SK-MEL-5 (cell line): ENCODE measurements at places on chromosomes 4 and X. TPM values are rescaled to one million over a fixed set of nuclear protein-coding genes. Genes with fewer than 3 reads are reported as not detected.

GRCh38 chr4:3044870-3045819 lies 29.2 kb downstream of the HTT-AS start:
- DNase-seq = peak; percentile 87

The UCP1 gene
- total RNA-seq = not detected in 2 replicates

GRCh38 chr4:80142394-80143306 lies 54.7 kb upstream of the PRDM8 start:
- no peak for DNase-seq

DNA sequence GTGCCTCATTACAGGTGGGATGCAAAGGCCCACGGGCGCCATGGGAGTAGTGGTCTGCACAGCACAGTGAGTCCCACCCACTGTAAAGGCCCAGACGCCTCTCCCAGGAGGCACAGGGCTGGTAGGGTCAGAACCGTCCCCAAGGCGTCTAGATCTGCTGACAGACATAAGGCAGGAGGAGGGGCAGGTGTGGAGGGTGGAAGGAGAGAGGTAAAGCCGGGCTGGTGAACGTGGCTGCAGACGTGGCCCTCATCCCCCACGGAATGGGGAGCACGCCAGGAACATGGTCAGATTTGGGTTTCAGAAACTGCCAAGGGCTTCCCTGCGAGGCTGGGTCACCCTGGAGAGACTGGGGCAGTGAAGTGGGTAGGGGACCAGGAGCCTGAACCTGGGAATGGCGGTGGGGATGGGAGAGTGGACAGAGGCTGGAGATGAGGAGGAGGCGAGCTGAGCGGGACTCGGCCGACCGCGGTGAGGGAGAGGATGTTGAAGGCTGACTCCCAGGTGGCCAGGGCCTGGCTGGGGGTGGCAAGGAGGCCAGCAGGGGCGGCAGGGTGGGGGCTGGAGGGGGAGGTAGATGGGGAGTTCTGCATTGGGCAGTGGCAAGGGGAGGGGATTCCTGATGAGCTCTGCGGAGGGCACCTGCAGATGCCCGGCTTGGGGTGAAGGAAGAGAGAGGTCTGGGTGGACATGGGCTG lies 184.9 kb downstream of the AFAP1 start:
- no peak for DNase-seq

DNA sequence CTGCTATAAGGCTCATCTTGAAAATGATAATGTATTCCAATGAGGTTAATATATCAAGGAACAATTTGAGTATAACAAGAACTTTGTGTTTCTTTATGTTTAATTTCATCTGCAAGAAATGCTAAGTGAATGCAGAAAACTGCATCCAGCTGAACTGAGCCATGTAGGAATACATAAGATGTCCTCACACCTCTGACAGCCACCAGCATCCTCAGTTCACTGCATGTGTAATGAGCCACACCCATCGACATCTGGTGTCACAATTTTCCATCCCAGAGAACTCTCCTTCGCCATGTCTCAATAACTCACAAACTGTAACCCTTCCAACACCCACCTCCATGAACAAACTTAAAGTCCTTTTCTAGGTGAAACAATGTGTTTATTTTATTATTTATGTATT lies 3.3 kb upstream of the IL21 start:
- DNase-seq = no peak

- no peak for DNase-seq
These were observed 25.0 kb upstream of the PASD1 start for GRCh38 chrX:151538190-151539122.

DNA sequence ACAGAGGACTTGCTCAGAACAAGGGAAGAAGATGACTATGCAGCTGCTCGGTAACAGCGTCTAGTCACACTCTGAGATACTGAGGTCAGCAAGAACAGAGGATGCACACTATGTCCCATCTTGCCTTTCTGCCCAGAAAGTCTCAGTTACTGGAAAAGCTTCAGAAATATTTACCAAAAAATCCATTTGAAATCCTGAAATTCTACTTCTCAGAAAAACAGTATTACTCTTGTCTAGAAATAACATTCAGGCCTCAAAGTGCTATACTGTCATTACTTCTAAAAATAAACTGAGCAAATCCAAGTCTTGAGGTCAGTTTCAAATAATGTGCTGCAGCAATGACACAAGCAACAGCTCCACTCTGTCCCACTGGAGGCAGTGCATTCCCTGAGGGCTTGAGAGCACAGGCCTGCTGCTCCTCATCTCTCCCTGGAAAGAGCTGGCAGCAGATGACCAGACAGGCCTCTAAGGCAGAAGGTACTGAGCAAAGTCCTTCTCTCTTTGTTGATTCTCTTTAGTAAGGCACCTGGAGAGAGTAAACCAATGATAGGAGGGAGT lies 76.9 kb downstream of the CAMK2D start:
- DNase-seq = peak; percentile 52

DNA sequence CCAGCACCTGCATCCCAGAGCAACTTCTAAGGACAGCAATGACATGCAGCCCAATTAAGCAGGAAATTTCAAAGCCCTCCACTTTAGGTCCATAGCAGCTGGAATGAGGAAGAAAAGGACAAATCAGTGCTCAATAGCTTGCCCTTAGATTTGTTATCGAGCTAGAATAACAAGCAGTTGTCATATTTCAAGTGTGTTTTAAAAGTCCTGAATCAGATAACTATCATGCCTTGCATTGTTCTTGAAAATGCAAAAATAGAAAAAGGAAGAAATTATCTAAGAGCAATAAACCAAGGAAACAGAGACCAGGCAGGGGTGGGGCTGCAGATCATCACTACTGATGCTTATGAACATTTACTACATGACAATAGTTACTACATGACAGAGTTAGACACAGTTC lies 43.9 kb upstream of the KLF3 start:
- DNase-seq = no peak

GRCh38 chr4:146450524-146450923 lies 71.2 kb downstream of the SLC10A7 start:
- no peak for DNase-seq

DNA sequence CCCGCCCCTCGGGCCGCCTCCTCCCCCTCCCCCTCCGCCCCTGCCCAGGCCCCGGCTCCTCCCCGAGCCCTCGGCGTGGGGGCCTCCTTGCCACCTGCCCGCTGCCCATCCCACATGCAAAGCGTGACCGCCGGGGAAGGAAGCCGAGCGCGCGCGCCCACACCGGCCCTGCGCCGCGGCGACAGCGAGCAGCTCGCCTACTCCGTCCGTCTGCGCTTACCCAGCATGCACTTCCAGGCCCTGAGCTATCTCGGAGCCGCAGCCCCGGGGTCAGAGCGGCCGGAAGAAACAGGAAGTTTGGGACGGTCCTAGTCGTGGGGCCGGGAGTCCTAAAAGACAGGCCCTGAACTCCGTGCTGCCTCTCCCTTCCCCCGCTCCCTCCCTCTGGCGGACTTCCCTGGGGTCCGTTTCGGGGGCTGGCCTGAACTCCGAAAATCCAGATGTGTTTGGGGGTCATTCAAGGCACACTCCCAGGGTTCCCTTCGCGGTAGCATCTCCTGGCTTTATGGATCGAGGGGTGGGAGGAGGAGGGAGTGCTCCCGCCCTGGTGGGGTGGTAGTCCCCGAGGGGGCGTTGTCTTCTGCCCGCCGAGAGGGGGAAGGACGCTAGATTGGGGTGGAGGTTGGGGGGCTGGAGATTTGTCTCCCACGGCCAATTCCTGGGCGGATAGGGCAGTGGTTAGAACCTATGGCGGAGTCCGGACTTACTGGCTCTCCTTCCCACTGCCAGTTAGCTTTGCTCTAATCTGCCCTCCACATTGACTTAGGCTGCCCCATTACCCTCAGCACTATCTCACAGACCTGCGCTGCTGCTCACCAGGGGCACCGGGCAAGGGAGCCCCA lies 25.0 kb upstream of the BCORL1 start:
- peak; percentile 26 for DNase-seq

GRCh38 chr4:145414226-145414625 lies 67.4 kb upstream of the SMAD1 start:
- DNase-seq = no peak

- DNase-seq = no peak
These were observed 590.8 kb downstream of the SPRY1 start for GRCh38 chr4:123987408-123987807.

DNA sequence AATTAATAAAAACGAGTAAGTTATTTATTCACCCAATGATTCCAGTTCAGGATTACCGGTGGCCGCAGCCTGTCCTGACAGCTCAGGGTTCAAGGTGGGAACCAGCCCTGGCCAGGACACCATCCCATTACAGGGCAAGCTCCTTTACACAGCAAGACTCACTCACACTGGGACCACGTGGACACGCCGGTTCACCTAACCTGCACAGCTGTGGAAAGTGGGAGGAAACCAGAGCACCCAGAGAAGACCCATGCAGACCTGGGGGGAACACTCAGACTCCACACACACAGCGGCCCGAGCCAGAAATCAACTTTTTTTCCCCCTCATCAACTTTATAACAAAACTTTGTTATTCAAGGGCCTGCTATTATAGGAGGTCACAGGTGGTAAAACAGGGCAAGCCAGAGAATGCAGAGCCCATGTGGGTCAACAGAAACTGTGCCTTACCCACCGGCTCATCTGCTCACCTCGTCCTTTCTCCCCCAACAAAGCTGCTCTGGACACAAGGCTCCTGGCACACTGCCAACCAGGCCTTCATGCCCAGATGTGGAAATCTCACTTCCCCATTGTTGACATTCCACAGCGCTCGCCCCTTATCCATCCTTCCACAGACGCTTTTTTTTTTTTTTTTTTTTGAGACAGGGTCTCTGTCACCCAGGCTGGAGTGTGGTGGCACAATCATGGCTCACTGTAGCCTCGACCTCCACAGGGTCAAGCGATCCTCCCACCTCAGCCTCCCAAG lies 8.0 kb upstream of the ODAPH start:
- no peak for DNase-seq

DNA sequence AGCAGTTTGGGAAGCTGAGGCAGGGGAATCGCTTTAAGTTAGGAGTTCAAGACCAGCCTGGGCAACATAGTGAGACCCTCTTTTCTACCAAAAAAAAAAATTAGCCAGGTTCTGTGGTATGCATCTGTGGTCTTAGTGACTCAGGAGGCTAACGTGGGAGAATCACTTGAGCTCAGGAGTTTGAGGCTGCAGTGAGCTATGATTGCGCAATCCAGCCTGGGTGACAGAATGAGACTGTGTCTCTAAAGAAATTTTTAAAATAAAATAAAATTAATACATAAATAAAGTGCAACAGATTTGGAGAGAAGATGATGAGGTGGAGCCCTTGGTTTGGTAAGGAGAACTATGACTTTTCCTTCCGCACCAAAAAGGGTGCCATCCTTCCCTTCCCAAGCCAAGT lies 436.9 kb downstream of the NLGN4X start:
- DNase-seq = no peak

- peak; percentile 90 for DNase-seq
These were observed 35.8 kb downstream of the YIPF6 start for GRCh38 chrX:68534691-68535090.

DNA sequence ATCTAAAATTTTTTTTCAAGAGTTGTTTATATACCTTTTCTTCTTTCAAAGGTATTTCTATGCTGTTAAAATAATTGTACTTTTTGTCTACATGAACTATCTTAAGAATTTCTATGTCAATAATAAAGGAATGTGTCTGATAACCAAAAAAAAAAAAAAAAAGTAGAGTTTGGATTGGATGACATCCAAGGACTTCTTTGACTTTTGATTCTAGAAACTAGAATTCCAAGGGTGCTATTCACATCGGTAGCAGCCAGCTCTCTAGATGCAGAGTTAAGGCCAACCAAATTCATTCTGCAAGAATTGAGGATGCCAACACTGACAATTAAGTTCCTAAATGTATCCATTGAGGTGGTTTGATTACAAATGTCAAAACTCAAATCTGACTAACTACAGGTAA lies 42.0 kb upstream of the PRKG2 start:
- no peak for DNase-seq

DNA sequence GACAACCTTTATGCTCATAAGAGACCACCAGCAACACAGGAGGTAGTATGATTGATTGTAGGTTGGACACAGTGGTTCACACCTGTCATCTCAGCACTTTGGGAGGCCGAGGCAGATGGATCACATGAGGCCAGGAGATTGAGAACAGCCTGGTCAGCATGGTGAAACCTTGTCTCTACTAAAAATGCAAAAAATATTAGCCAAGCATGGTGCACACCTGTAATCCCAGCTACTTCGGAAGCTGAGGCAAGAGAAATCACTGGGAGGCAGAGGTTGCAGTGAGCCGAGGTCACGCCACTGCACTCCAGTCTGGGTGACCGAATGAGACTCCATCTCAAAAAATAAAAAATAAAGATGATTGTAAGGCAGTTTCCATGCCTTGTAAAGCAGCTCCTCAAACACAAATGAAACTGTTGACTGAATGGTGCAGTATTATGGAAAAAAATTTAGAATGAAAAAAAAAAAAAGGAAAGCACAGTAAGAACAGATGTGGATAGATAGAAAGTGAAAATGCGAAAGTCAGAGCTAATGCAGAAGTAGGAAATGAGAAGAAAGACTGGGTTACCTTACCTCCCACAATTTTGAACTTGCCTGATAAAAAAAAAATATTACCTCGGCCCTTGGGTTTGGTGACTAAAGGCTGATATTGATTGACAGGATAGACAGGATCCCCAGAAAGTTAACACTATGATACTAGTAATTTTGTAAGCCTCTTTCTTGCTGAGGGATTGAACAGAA lies 249.2 kb upstream of the TRAM1L1 start:
- no peak for DNase-seq

GRCh38 chrX:40734971-40735324 lies 394 bp downstream of the MED14 start:
- DNase-seq = no peak

The GRIA2 gene
- total RNA-seq = 0.24 and 0.29 TPM in 2 replicates

DNA sequence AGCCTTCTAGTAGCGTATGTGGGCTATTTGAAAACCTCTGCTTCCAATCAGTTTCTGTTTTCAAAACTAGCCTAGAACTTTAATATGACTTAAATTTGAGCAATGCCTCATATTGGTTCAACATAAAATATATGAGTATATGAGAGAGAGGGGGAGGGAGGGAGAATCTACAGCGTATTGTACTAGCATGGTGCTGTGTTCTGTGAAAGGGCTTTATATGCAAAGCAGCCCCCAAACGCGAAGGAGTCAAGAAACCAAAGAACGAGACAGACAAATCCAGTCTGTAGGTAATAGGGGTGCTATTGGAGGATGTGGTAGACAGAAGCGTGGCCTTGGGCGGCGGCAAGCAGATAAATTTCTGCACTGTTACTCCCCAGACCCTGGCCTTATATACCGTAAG lies 784 bp upstream of the ANXA5 start:
- no peak for DNase-seq

- DNase-seq = peak; percentile 90
These were observed 218.8 kb downstream of the MGST2 start for GRCh38 chr4:139884438-139884837.

- no peak for DNase-seq
These were observed 212.9 kb downstream of the NSUN7 start for GRCh38 chr4:40962551-40963180.

DNA sequence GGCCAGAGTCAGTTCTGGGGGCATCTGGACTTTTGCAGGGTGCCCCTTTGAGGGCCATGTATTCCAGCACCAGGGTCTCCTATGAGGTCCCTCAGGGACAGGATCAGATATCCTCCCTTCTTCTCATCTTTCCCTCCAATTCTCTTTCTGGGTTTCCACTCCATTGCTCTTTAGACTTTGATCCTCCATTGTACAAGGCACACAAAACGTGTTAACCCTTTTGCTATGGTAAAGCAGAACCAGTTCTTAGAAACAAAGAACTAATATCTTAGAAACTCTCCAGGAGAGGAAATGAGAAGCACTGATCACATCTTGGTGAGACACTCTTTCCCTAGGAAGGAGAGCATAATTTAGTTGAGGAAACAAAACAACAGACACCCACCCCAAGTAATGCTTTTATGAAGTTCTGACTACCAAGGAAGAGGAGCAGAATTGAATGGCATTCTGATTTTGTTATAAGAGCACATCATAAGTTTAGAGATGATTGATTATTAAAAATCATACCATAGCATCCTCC lies 200.7 kb upstream of the NPY2R start:
- no peak for DNase-seq
